ENCODE measurements at places on chromosomes 16 and 17. TPM values are rescaled to one million over a fixed set of nuclear protein-coding genes. Genes with fewer than 3 reads are reported as not detected.

- DNase-seq: no peak
These were observed 20.1 kb upstream of the ZNF423 start for GRCh38 chr16:49875806-49876715.

DNA sequence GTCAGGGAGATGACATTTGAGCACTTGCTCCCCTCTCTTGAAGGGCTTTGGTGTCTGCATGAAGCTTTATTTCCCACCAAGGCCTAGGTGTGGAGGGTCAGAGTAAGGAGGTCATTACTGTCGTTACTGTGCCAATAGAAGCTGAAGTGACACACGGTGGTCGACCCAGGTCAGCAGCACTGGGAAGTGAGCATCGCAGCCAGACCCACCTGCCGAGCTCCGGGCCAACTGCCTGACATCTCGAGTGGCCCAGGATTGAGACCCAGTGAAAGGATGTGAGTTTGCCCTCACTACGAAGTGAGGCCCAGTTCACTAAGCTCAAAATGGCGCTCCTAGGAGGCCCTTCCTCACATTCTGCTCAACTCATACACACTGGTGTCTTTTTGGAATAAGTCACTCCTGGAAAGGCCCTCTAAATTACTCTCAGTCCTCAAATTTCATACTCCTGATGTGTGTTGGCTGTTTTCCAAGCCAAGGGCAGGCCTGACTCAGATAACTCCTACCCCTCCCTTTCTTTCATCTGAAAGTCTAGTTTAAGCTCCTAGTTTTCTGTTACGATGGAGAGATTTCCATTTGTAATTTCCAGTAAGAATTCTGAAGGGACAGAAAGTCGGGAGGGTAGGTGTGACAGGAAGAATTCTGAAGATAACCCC lies 200.4 kb downstream of the LGALS9B start:
- no peak for DNase-seq

CBFB gene
- 46.7 TPM for total RNA-seq

CASKIN1 gene
- 0.63 TPM for total RNA-seq

PDPR gene
- 27.0 TPM for total RNA-seq

PNPO gene
- 46.9 TPM for total RNA-seq
